Ovary (tissue), 10 donors: ENCODE measurements at places on chromosomes 6 and 20.

DNA sequence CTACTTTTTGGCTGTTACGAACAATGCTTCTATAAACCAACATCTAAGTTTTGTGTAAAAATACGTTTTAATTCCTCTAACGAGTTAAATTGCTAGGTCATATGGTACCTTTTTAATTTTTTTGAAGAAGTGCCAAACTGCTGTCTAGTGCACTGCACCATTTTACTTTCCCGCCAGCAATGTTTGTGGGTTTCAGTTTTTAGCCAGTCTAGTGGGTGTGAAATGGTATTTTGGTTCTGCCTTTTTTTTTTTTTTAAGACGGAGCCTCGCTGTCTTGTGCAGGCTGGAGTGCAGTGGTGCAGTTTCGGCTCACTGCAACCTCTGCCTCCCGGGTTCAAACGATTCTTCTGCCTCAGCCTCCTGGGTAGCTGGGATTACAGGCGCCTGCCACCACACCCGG is 34.1 kb upstream of the BAG2 start:
- no peak for DNase-seq

DNA sequence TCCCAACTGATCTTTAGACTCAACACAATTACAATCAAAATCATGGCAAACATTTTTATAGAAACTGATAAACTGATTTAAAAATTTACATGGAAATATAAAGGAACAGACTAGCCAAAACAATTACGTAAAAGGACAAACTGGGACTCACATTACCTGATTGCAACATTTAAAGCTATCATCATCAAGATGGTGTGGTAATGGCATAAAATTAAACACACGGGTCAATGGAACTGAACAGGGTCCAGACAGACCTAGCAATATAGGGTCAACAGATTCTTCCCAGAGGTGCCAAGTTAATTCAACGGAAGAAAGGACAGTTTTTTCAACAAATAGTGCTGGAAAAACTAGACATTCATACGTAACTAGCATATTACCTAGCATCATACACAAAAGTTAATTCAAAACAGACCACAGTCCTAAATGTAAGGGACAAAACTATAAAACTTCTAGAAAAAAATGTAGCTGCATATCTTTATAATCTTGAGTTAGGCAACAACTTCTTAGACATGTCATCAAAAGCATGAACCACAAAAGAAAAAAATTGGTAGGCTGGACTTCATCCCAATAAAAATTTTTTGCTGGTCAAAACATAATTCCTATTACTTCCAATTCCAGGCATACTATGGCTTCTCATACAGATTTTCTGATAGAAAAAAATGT is 147.4 kb upstream of the BEND6 start:
- no peak for DNase-seq

GRCh38 chr20:5056801-5057599 is 55.7 kb upstream of the SLC23A2 start:
- DNase-seq = no peak

DNA sequence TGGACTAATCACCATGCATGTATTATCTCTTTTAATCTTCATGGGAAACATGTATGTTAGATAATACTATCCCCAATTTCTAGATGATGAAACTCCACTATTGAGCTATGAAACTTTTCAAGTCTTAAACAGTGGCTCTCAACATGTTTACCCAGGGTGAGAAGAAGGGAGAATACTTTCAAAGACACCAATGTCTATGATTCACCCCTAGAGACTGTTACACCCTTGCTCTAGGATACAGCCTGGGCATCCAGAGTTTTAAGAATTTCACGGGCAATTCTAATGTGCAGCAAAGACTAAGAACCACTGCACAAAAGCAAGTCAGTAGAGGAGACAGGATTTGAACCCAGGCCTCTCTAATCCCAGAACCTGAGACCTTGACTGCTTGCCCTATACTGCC is 47.8 kb downstream of the GFOD1 start:
- DNase-seq = no peak

DNA sequence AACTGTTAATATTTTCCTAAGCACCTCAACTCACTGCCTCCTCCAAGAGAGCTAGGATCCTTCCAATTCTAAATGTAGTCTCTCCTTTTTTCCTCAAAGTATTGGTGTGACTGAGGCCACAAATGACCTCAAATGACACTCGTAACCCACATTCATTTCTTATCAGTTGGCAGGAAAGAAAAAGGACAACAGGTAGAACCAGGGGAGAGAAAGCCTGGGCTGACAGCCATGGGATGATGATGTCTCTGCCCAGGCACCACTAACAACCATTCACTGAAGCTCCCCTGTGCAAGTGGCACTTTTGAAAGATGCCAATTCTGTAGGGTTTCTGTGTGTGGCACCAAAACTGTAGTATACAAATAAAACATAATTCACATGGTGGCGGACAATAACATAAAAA is 7.4 kb downstream of the ZBTB24 start:
- DNase-seq = no peak

DNA sequence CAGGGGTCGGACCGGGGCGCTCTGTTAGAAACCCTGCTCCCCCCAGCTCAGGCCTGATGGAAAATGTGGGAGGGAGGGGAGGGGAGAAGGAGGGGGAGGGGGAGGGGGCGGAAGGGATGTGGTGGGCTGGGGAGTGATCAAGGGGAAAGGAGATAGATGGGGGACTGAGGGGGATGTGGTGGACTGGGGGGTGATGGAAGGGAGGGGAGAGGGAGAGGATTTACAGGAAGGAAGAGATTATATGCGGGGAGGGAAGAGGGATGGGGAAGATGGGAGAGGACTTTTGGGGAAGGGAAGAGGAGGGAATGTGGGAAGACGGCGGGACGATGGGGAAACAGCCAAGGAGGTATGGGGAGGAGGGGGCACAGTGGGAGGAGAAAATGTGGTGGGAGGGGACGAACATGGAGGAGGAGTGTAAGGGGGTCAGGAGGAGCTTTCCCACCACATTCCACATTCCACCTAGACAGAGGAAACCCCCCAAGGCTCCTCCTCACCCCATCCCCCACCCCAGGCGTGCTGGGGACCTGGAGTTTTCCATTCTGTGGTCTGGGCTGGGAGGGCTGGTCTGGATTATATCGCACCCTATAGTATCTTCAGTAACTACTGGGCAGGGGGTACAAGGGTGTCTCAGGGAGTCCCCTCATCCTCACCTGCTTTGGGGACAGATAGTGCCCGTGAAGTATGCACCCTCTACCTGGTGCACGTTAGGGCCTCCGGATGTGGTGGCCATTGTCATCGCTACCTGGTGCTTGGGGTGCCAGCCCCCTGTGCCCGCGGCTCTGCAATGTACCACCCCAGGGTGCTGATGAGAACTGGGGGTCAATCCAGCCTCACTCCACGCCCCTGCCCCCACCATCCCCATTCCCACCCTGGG is 578 bp upstream of the PTGIS start:
- peak; percentile 62 for DNase-seq

DNA sequence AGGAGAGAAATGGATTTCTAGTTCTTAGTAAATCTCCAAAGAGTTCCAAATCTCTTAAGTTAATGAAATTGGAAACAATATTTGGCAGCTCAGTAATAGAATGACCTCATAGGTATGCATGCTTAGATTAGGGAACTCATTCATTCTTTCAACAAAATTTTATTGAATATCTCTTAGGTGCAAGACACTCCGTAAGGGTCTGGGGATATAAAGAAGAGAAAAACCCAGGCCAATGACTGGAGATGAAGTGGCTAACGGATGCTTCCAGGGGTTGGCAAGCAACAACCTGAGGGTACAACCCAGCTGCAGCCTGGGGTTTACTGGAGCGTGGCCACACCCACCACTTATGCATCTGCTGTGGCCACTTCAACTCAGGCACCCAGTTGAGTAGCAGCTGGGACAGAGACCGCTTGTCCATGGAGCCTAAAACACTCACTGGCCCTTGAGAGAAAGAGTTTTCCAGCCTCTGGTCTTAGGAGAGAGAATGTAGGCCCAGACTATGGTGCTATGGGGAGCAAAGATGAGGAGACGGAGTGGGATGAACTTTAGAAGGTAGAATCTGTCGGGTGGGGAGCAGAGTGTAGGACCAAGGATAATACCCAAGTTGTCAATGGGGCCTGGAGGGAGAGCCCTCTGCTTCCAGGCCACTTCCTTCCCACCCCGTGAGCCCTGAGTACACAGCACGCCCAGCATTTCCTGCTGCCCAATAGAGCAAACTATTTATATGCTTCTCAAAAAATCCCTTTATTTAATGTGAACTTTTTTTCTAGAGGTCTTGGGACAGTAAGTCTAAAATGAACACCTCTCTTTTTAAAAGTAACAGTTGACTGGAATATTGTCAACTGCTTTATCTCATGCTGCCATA is 46.8 kb upstream of the PXDC1 start:
- no peak for DNase-seq

- no peak for DNase-seq
Observed at GRCh38 chr6:17341117-17341805, 52.1 kb upstream of the CAP2 start.

DNA sequence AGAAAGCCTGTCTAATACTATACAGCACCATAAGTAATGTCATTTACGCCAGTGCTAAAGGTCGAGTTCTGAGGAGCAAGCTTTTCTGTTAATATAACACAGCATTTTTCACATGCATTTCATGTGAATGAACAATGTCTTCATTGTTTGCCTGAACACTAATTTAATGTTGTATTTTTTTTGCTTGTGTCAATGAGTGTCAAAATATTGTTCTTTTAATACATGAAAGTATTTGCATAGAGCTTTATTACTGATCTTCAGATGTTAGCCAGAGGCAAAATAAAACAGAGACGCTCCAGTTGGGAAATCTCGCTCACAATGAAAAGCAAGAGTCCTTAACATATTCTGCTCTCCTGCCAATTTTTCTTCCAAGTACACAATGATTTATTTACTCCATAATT is 151.8 kb downstream of the FOXC1 start:
- DNase-seq = no peak

- DNase-seq = no peak
Observed at GRCh38 chr20:56945057-56945456, 316.0 kb downstream of the TFAP2C start.

DNA sequence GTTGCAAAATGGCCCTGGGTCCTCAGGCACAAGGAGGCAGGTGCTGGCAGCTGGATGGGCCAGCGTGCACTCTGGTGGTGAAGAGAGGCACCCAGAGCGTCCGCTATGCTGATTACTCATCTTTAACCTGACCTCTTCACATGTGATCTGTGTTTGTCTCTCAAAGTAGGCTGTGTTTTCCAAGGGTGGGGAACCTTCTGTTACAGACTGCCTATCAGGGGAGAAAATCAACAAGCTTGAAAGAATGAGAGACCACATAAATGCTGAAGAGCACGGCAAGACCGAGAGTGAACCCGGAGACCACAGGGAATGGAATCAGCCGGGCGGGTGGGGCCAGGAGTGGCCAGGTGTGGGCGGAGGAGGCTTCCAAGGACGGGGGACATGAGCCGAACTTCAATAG is 16.2 kb downstream of the BNIP5 start:
- no peak for DNase-seq

- no peak for DNase-seq
Observed at GRCh38 chr6:143150281-143150680, 89.6 kb downstream of the AIG1 start.

DNA sequence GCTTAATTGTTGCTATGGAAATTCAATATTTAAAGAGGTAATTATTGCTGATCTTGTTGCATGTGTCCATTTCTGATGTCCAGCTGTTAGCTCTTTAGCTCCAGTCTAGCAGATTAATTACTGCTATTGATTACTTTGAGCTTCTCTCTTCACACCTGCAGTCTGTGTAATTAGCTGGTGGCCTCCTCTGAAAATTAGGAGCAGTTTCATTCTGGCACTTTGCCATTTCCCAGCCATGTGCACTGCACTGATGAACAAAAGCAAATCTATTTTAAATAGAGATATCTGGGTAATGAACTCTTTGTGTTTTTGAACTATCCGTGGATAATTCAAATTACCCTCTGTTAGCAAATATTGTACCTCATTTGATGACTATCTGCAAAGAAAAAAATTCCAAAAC is 275.9 kb downstream of the RNF144B start:
- no peak for DNase-seq

GRCh38 chr6:74991573-74992332 is 214.1 kb downstream of the COL12A1 start:
- no peak for DNase-seq

- peak; percentile 73 for DNase-seq
Observed at GRCh38 chr20:34708621-34709043, 4.5 kb downstream of the TP53INP2 start.

DNA sequence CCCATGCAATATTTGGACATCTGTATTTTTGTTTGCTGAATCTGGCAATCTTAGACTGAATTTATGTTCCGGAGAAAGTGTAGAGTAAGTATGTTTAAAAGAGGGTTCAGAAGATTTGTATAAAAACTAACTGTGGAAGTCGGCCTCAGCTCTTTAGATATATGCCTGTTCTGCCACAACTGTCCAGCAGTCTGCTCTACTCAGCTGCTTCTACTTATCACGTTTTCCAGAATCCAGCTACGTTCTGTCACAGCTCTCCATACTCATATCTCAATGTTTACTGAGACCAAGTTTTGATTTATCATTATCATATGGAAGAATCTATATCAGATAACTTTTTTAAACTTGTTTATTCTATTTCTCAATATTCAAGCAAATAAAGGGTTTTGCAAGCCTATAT is 721.3 kb downstream of the EYS start:
- DNase-seq = no peak
